ENCODE measurements at places on chromosomes 5 and 9.
A peak's percentile ranks its signal among the peaks of the same experiment; 100 is the strongest.

DNA sequence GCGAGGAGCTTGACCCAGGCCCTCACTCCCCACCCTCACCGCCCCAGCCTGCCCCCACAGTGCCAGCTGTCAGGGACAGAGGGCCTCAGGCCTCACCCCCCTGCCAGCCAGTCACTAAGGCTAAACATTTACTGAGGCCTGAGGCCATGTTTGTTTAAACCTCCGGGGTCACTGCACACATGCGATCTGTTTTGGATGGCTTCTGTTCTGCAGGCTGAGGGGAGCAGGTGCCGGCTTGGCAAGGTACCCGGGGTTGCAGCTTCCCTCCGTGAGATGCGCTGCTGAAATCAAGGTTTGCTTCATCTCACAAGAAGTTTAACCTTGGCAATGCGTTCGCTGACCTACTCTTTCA lies 103.3 kb upstream of the BOD1 start:
- no peak for DNase-seq

- no peak for DNase-seq
Measured at GRCh38 chr5:147446523-147446922, 63.3 kb downstream of the DPYSL3 start.

DNA sequence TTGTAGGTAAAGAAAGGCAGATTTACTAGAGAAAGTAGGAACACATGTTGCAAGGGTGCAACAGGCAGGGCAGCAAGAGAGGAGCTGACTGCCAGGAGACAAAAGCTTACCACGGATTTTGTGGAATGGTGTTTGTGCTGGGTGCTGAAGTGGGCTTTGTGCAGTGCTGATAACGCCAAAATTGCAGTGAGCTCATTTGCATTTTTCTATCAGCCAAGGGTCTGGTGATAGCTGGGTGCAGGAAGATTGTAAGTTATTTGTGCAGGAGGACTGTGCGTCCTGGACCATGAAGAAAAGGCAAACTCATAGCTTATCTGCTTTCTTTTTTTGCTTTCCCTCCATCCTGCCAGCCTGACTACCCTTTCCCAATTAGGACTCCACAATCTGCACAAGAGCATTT lies 13.6 kb downstream of the CTSL start:
- no peak for DNase-seq

GRCh38 chr5:159010661-159011442 lies 88.9 kb downstream of the EBF1 start:
- no peak for DNase-seq

DNA sequence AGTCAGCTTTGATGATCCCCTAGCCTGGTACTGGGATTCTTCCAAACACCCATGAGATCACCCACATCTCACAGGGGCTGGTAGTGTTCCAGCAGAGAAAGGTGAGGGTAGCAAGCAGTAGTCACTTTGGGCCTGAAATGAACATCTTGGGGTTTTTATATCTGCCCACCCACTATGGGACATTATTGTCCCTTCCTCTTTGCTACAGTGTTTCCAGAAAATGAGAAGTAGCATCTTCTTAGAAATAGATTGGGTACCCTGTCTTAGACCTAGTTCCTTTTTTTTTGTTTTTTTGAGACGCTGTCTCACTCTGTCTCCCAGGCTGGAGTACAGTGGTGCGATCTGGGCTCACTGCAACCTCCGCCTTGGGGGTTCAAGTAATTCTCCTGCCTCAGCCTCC lies 249.2 kb upstream of the ANKRD55 start:
- DNase-seq = no peak

GRCh38 chr9:127919253-127919815 lies 2.5 kb upstream of the ST6GALNAC4 start:
- DNase-seq = peak; percentile 84

- no peak for DNase-seq
Measured at GRCh38 chr5:172768573-172769341, 2.2 kb downstream of the DUSP1 start.

- DNase-seq = no peak
Measured at GRCh38 chr9:83754383-83754977, 46.7 kb upstream of the UBQLN1 start.

- no peak for DNase-seq
Measured at GRCh38 chr5:78720227-78720985, 71.8 kb upstream of the LHFPL2 start.

GRCh38 chr5:30040488-30041118 lies 1152.9 kb upstream of the CDH6 start:
- peak; percentile 46 for DNase-seq

DNA sequence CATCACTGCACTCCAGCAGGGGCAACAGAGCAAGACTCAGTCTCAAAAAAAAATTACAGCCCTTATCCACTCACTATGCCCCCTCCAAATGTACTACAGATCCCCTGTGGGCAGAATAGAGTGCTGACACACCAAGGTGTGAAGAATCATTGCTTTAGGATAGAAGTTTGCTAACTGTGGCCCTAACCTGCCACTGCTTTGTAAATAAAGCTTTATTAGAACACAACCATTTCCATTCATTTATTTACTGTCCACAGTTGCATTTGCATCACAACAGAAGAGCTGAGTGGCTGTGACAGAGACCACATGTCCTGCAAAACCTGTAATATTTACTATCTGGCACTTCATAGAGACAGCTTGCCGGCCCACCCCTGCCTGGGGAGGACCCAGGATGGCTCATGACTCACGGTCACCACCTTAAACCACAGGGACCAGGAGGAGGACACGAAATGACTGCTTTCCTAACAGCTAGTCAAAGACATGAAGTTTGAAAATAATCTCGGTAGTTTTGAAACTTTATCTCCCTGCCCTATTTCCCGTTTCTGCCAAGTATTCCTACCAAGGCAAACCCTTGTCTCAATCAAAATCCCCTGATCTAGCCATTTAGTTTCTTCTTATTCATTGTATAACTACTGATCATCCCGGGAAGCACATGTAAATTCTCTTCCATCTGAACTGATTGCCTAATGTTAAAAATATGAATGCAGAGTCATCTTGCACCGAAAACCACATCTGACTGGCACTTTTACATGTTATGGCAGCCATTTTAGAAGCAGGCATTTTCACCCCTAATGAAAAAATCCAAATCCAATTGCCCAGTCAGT lies 206.1 kb downstream of the SLIT3 start:
- DNase-seq = no peak

GRCh38 chr9:38000332-38000731 lies 68.7 kb downstream of the SHB start:
- DNase-seq = no peak

- no peak for DNase-seq
Measured at GRCh38 chr9:7094576-7094975, 336.8 kb downstream of the KDM4C start.

DNA sequence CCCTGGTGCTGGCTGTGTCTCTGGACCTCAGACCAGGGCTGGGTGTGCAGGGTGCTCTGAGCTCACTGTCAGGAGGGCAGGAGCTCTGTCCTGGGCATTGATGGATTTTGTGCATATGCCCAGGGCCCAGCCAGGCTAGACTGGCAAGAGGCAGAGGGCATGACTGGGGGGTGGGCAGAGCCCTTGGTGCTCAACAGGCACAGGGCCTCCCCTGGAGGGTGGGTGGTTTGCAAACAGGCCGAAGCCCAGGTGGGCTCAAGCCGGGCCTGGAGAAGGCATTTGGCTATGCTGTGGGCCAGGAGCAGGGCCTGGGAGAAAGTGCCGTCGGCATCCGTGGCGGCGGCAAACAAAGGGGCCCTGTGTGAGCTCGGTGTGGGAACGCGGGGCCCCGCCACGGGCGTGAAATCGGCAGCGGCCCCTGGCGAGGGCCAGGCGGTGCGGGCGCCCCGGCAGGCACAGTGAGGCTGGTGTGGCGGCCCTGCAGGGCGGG lies 1.9 kb upstream of the NRARP start:
- no peak for DNase-seq

DNA sequence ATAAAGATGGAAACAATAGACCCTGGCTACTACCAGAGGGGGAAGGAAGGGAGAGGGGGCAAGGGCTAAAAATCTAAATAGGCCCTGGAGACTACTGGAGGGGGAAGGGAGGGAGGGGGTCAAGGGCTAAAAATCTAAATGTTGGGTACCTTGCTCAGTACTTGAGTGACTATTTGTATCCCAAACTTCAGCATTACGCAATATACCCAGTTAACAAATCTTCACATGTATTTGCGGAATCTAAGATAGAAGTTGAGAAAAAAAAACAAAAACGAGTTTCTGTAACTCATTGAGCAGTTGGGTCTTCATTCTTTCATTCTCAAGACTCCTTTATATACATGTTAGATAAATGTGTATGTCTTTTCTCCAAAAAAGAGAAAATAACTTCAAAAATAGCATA lies 537.4 kb downstream of the TAF11L14 start:
- DNase-seq = no peak

- DNase-seq = no peak
Measured at GRCh38 chr5:911601-912000, 18.9 kb downstream of the TRIP13 start.

- peak; percentile 38 for DNase-seq
Measured at GRCh38 chr9:126615245-126615790, 1.6 kb downstream of the LMX1B start.

DNA sequence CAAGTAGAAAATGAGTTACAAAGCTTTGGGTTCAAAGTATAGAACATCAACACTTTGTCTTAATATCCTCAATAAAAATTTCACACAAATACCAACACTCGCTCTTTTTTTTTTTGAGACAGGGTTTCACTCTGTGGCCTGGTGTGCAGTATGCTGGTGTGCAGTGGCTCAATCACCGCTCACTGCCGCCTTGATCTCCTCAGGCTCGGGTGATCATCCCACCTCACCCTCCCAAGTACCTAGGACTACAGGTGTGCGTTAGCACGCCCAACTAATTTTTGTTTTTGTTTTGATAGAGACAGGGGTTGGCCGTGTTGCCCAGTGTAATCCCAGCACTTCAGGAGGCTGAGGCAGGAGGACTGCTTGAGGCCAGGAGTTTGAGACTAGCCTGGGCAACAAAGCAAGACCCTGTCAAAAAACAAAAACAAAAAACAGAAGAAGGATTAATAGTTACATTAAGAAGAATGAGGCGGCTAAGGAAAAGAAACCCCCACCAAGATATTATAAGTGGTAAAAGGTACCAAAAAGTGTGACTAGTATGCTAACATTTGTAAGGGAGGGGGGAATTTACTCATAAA lies 20.3 kb downstream of the FNBP1 start:
- no peak for DNase-seq

DNA sequence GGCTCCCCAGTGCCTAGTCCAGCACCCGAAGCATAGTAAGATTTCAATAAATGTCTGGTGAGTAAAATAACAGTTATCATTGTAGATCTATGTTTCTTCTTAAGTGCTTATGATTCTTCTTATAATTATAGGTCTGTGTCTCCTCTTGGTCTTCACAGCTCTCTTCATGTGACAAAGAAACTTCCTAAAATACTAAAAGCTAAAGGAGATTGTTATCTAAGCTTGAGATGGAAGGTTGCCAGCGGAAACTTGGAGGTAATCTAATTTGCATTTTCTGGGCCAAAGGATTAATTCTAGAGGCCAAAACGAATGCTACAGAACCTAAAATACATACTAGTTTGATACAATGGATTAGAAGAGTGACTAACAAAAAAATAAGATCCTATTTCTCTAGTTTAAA lies 13.6 kb upstream of the ARHGAP26 start:
- DNase-seq = no peak

DNA sequence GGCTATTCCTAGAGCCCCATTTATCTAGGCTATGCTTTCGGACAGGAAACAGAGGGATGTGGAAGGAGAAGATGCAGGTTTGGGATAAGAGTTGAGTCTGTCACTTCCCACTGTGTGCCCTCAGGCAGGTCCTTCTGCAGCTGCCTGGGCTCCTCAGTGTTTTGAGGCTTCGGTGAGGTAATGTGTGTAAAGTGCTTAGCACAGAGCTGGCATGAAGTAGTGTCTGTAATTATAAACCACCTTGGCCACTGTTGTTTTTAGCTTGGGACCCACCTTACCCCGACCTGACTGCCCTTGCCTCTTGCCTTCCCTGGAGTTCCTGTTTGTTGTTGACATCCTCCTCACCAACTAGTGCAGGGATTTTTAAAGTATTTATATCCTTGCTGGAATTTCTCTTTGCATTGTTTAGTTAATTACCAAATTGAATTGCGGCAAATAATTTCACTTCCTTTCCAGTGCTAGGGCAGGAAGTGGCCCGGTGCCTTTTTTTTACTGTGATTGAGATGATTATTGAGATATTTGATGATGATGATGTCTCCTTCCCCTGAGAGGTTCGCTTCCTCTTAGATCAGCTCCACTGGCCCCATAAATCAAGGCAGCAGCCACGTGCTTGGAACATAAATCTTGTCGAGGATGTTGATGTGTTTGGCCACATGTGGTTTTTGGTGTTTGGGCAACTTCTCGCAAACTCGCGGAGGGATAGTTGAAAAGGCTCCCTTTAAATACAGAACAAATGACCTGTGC lies 38.3 kb upstream of the DAB2IP start:
- DNase-seq = no peak

GRCh38 chr5:53008751-53009150 lies 19.6 kb downstream of the ITGA2 start:
- DNase-seq = no peak

DNA sequence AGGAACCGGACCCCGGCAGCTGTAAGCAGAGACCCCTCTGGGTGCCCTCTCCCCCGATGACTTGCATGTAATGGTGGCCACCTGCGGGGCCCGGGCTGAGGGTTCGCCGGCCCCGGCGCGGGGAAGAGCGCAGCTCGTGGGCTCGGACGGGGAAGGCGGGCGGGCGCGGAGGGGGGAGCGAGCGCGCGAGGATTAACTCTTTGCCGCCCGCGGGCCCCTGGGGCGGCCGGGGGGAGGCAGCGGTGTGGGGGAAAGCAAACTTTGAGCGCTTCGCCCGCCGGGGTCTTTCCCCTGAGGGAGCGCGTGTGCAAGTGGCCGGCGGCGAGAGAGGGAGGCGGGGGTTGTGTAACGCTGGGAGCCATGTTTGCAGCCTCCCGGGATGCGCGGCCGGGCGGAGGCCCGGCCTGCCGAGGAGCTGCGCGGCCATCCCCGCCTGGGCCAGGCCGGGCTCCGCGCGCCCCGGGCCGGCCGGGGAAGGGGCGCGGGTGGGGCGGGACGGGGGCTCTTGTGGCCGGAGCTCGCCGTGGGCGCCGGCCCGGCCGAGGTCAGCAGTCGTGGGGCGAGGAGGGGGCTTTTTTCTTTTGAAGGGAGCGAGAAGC lies 547 bp downstream of the ANP32B start:
- no peak for DNase-seq
